Tibial nerve (tissue), 4 donors: ENCODE measurements at places on chromosomes 7 and 10. TPM values are rescaled to one million over a fixed set of nuclear protein-coding genes. Genes with fewer than 3 reads are reported as not detected.

DNA sequence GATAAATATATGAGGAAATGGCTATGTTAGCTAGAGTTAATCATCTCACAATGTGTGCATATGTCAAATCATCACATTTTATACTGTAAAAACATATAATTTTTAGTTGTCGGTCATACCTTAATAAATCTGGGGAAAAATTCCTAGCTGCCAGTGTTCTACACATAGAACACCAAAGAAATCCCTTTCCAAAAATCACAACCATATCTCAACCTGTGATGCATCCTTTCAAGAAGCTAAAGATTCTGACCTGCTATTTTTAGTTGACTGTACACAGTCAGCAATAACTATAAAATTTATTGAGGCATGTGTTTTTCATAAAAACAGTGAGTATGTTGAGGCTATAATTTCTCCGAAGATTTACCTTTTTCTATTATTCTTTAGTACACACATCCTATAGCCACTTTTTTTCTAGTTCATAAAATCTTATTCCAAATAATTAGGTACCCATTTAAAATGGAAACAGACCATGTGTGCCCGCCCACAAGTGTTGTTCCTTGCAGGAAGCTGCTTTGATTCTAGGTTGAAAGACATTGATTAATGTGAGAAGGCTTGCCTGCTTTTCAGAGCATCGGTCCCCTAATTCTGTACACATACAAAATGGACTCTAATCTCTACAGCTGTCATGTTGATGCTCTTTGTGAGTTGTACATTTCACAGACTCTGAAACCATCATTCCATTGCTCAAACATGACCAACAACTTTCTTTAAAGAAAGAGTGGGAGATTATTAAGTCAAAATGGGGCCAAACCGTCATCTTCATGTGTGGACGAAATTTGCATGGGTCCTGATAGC is 117.5 kb upstream of the LRRN3 start:
- no peak overlapping the region for H3K27ac ChIP-seq
- no peak overlapping the region for H3K4me3 ChIP-seq
- no peaks in the 10 kb centered on the region for H3K36me3 ChIP-seq
- no peak for DNase-seq
- no peaks in the 10 kb centered on the region for H3K4me1 ChIP-seq

DNA sequence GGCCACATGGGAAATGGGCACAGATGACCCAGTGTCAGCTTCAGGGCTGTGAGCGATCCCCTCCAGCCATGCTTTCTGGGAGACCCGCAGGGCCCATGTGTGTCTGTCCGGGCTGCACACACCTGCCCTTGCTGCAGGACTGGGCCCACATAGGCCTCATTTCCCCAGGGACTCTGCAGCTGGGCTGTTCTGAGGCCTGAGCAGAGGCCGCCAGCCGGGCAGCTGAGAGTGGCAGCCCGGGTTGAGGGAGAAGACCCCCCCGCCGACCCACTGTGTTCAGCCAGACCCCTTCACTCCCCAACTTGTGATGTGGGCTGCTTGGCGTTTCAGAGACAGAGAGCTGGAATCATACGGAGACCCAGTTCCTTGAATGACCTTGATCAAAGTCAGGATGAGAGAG is 50.1 kb upstream of the DPYSL4 start:
- H3K27me3 ChIP-seq, result no peaks in the 10 kb centered on the region
- H3K4me1 ChIP-seq, result no peaks in the 10 kb centered on the region
- no peak for DNase-seq
- H3K27ac ChIP-seq, result no peak overlapping the region
- H3K4me3 ChIP-seq, result no peak overlapping the region

- H3K36me3 ChIP-seq, result no peaks in the 10 kb centered on the region
- H3K27ac ChIP-seq, result no peak overlapping the region
- H3K4me1 ChIP-seq, result no peaks in the 10 kb centered on the region
- H3K4me3 ChIP-seq, result no peak overlapping the region
- DNase-seq, result no peak
Measured at GRCh38 chr10:77669892-77670291, 32.3 kb upstream of the KCNMA1 start.

DNA sequence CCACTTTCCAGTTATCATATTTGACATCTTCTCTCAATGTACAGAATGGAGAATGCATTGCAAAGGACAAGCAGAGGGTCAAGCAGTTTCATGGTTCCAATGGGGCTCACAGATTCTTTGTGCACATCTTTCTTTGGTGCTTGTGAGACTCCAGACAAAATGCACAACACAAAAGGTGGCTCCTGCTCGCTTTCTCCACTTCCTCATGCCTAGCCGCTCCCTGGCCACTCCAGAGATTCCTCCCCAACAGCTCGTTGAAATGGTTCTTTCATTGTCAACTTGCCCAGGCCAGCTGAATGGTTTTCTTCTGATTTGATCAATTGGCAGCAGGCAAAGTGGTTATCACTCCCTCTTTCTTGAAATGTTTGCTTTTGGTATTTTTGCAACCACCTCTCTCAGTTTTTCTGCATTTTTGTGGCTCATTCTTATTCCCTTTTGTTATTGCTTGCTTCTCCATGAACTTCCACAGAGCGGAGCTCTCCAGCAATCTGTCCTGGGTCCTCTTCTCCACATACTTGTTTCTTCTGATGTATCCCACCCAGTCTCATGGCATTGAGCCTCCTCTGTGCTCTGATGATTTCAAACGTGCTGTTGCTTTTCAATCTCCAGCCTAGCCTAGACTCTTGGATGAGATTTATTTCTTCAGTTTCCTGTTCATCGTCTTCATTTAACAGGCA is 507.8 kb upstream of the MKI67 start:
- H3K36me3 ChIP-seq, result no peaks in the 10 kb centered on the region
- no peak for DNase-seq
- H3K27ac ChIP-seq, result no peak overlapping the region

- H3K4me3 ChIP-seq, result no peak overlapping the region
- DNase-seq, result no peak
- H3K4me1 ChIP-seq, result no peaks in the 10 kb centered on the region
Measured at GRCh38 chr7:130789436-130789835, 55.4 kb upstream of the KLF14 start.

DNA sequence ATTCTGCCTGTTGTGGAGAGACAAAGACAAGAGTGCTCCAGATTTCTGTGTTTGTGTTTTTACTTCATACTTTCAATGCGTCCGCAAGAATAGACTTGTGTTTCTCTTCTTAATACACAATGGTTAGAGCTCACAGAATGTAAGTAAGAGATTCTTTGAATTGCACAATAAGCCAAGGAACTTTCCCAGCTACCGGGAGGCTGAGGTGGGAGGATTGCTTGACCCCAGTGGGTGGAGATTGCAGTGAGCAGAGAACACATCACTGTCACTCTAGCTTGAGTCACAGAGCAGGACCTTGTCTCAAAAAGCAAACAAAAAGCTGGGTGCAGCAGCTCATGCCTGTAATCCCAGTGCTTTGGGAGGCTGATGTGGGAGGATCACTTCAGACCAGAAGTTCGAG is 250.7 kb upstream of the MYO3A start:
- no peak for DNase-seq
- no peak overlapping the region for H3K27ac ChIP-seq
- no peaks in the 10 kb centered on the region for H3K27me3 ChIP-seq
- no peak overlapping the region for H3K4me3 ChIP-seq

- no peaks in the 10 kb centered on the region for H3K36me3 ChIP-seq
- no peak overlapping the region for H3K27ac ChIP-seq
- H3K4me3 ChIP-seq, result no peak overlapping the region
- H3K4me1 ChIP-seq, result no peaks in the 10 kb centered on the region
- H3K27me3 ChIP-seq, result no peaks in the 10 kb centered on the region
Measured at GRCh38 chr10:6843481-6843881, 263.4 kb upstream of the PRKCQ start.

DNA sequence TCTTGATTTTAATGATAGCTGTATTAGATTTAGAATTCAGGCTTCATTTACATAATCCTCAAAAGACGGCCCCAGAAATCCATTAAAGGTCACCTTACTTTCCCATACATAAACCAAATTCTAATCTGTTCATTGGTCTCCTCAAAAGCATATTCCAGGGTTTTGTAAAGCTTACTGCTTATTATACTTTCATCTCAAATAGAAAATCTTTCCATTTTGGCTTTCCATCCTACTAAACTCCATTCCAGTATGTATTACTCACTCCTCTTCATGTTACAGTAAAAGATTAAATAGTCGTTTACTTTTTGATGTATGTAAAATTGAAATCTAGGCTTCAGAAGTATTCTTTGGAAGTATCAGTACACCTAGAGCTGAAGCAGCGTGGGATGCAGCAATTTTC is 143.5 kb upstream of the LRRN3 start:
- no peak for DNase-seq
- no peak overlapping the region for H3K4me3 ChIP-seq
- H3K27ac ChIP-seq, result no peak overlapping the region
- H3K4me1 ChIP-seq, result no peaks in the 10 kb centered on the region
- H3K36me3 ChIP-seq, result no peaks in the 10 kb centered on the region

GRCh38 chr7:140316165-140316661 is 82.1 kb downstream of the SLC37A3 start:
- H3K36me3 ChIP-seq, result no peaks in the 10 kb centered on the region
- no peaks in the 10 kb centered on the region for H3K27me3 ChIP-seq
- no peak overlapping the region for H3K4me3 ChIP-seq
- peak; percentile 58 for DNase-seq
- peak overlapping the region; percentile 87 for H3K27ac ChIP-seq

Gene CHST12
- total RNA-seq, result 21.0 TPM

Gene SMO
- total RNA-seq, result 62.6 TPM
